ENCODE measurements at places on chromosomes 11 and 22.

DNA sequence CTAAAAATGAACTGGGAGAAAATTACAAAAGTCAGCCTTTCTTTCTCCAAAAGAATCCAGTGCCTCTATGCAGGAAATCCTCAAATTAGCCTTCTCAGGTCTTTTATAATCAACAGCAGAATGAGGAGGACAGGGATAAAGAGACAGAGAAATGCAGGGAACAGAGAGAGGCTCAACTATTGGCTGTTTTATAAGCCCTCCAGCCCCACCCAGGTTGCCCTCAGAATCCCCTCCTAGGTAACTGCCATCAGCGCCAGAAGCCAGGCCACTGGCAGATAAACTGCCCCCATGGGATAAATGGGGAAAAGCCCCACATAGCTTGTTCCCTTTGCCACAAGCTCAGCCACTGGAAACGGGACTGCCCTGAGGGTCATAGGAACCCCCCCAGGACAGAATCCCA, 10.9 kb upstream of the HMOX1 start:
- no peak for DNase-seq
- no peaks in the 10 kb centered on the region for H3K36me3 ChIP-seq
- no peak overlapping the region for H3K4me3 ChIP-seq
- no peaks in the 10 kb centered on the region for H3K27me3 ChIP-seq
- peaks cover 4% of the 10 kb centered on the region for H3K4me1 ChIP-seq
- H3K27ac ChIP-seq = no peak overlapping the region

- DNase-seq = no peak
- H3K4me1 ChIP-seq = no peaks in the 10 kb centered on the region
- no peak overlapping the region for H3K27ac ChIP-seq
- H3K4me3 ChIP-seq = no peak overlapping the region
- H3K36me3 ChIP-seq = no peaks in the 10 kb centered on the region
Measured at GRCh38 chr11:1450949-1451710, 35.4 kb downstream of the MOB2 start.

DNA sequence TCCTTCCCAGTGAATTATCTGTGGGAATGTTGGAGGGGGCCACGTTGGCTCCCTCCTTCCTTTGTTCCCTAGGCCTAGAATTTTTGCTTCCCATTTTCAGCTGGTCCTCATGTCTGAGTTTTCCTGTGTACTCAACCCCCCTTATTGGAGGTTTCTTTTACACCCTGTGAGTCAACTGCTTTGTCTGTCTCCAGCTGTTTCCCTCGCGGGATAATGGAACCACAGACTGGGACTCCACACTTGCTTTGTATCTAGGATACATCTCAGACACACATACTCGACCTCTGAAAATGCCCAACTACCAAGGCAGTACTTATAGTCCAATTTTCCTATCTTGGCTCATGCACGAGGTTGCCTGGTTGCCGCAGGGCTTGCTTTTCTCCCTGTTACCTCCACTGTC, 352.7 kb upstream of the MPPED2 start:
- DNase-seq = no peak
- no peak overlapping the region for H3K4me3 ChIP-seq
- H3K36me3 ChIP-seq = no peaks in the 10 kb centered on the region
- H3K27me3 ChIP-seq = no peaks in the 10 kb centered on the region

DNA sequence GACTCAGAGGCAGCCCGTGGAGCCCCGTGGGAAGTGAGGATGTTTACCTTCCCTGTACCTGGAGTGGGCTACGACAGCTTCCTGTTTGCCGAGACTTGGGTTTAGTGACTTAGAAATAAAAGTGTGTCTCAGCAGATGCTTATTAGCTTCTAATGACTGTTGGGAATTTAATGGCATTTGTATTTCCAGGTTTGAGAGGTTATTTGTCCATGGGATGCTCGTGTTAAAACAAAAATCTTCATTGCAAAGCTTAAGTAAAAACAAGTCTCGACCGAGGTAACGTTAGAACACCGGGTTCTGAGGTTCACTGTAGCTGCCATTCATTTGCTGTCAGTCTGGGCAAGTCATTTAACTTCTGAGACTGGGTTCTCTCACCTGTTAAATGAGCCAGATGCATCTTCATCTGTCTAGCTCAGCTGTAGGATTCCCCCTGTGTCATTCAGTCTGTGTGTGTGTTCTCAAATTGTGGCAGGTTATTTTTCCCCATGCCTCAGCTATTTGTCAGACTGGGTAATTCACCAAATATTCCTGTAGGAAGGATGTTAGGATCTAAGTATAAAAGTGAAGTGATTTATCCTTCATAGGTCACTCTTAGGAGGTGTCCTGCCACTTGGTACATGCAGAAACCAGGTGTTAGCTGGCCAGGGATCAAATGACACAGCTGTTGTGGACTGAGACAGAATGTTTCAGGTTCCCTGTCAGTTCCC, 791 bp downstream of the EI24 start:
- H3K4me1 ChIP-seq = peaks cover 10% of the 10 kb centered on the region
- H3K4me3 ChIP-seq = peak overlapping the region; percentile 7
- peaks cover 5% of the 10 kb centered on the region for H3K36me3 ChIP-seq
- H3K27ac ChIP-seq = peak overlapping the region; percentile 2
- H3K27me3 ChIP-seq = no peaks in the 10 kb centered on the region

GRCh38 chr22:46425016-46425415, 89.5 kb downstream of the TRMU start:
- no peak for DNase-seq
- H3K27me3 ChIP-seq = no peaks in the 10 kb centered on the region
- no peaks in the 10 kb centered on the region for H3K4me1 ChIP-seq
- H3K27ac ChIP-seq = no peak overlapping the region

DNA sequence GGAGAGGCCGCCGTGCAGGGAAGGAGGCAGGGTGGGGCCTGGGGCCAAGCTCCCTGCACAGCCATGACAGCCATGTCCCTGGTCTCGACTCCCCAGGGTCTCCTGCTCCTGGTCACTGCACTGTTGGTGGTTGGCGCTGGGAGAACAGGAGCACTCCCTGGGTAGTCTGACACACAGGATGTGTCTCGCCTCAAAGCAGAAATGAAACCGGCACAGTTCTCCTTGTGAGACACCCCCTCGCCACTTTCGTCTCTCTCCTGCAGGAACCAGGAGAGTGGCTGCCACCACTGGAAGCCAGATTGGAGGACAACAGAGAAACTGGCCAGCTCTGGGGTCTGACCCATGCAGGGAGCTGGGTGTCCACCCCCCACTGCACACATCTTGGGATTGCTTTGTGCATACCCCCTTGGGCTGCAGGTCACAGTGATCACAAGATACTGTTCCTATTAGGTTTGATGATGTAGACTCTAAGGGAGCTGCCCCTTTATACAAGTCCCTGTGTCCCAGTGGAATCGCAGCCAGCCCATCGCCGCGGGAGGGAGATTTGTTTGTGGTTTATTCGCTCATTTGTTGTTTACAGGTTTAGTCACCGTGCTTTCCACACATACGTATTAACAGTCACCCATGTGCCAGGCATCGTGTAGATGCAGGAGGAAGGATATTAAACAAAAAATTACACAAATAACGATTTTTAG, 27.0 kb upstream of the YWHAH start:
- H3K27ac ChIP-seq = no peak overlapping the region
- H3K27me3 ChIP-seq = no peaks in the 10 kb centered on the region
- H3K36me3 ChIP-seq = no peaks in the 10 kb centered on the region
- H3K4me3 ChIP-seq = no peak overlapping the region

GRCh38 chr22:39493759-39494158, 8.3 kb upstream of the MIEF1 start:
- no peak overlapping the region for H3K4me3 ChIP-seq
- H3K27ac ChIP-seq = no peak overlapping the region
- H3K4me1 ChIP-seq = no peaks in the 10 kb centered on the region
- H3K36me3 ChIP-seq = no peaks in the 10 kb centered on the region
- H3K27me3 ChIP-seq = no peaks in the 10 kb centered on the region

DNA sequence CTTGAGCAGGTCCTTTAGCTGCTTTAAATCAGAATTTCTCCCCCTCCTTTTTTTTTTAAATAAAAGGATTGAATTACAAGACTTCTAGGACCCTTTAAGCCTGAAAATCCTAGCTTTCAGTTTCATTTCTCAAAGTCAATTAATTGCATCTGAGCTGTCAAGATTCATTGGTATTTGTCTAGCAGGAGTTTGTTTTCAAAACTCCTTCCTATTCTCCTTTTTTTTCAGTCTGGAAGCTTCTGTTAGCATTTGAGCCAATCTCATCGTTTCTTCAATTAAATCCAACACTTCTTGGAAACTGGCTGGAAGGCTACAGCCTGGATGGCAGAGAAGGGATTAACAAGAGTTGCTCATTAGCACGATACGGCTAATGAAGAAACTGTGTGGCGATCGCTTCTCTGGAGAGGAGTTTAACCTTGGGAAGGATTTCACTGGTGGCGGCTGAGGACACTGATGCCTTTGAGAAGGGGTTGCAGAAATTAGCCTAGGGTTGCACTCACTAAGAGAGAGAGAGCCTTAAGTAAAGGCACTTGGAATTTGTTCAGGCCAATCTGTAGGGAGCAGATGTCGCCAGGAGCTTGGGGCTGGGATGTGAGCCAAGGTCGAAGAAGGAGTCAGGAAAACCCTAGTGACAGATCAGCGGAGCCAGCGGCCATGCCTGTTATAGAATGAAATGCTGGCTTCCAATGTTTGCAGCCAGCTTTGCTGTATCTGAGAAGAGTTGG, 43.8 kb upstream of the API5 start:
- H3K4me1 ChIP-seq = no peaks in the 10 kb centered on the region
- H3K36me3 ChIP-seq = no peaks in the 10 kb centered on the region
- no peak overlapping the region for H3K27ac ChIP-seq
- no peaks in the 10 kb centered on the region for H3K27me3 ChIP-seq

- no peak overlapping the region for H3K27ac ChIP-seq
- H3K36me3 ChIP-seq = no peaks in the 10 kb centered on the region
- no peak for DNase-seq
- peaks cover 31% of the 10 kb centered on the region for H3K27me3 ChIP-seq
- H3K4me1 ChIP-seq = peaks cover 5% of the 10 kb centered on the region
- H3K4me3 ChIP-seq = no peak overlapping the region
Measured at GRCh38 chr11:128891913-128892398, 800 bp downstream of the KCNJ5 start.

GRCh38 chr22:19576460-19577421, 52.5 kb upstream of the CLDN5 start:
- H3K4me3 ChIP-seq = no peak overlapping the region
- H3K36me3 ChIP-seq = no peaks in the 10 kb centered on the region
- H3K27me3 ChIP-seq = no peaks in the 10 kb centered on the region

DNA sequence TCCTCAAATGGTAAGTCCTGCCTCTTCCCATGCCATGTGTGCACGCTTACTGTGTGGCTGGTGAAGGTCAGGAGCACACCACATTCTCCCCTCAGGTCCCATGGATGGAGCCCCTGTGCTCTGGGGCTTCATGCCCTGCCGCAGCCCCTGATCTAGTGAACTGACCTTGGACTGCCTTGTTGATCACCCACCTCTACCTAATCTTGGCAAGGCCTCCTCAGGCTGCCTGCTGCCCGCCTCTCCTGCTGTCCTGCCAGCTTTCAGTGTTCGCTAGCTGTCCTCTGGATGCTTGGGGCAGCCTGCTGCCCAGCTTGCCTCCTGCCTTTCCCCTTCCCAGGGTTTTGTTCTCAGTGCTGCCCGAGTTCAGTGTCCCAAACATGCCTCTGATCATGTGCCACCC, 38.1 kb downstream of the CABIN1 start:
- peaks cover 21% of the 10 kb centered on the region for H3K36me3 ChIP-seq
- H3K27ac ChIP-seq = no peak overlapping the region
- no peak overlapping the region for H3K4me3 ChIP-seq

DNA sequence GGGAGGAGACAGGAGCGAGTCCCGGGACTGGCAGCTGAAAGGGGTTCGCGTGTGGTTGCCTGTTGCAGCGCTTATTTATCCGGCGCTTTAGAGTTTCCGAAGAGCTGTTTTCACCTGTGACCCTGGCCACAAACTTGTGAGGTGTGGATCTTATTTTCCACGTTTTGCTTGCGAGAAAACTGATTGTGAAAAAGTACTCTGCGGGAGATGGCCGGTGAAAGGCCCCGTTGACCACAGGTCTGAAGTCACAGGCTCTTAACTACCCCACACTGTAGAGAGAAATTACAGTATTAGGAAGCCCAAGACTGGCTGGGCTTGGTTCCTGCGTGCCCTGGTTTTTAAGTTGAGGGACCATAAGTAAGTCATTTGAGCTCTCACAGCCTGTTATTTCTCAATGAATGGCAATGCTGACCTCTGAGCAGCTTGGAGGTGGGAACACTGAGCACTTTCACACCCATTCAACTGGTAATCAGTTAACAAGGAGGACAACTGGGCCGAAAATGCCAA, 379 bp upstream of the RAB38 start:
- no peak overlapping the region for H3K27ac ChIP-seq
- peak; percentile 17 for DNase-seq
- peaks cover 4% of the 10 kb centered on the region for H3K27me3 ChIP-seq

GRCh38 chr11:119361056-119361787, 14.7 kb upstream of the MFRP start:
- no peak overlapping the region for H3K27ac ChIP-seq
- H3K4me3 ChIP-seq = no peak overlapping the region
- H3K4me1 ChIP-seq = no peaks in the 10 kb centered on the region
- no peak for DNase-seq

DNA sequence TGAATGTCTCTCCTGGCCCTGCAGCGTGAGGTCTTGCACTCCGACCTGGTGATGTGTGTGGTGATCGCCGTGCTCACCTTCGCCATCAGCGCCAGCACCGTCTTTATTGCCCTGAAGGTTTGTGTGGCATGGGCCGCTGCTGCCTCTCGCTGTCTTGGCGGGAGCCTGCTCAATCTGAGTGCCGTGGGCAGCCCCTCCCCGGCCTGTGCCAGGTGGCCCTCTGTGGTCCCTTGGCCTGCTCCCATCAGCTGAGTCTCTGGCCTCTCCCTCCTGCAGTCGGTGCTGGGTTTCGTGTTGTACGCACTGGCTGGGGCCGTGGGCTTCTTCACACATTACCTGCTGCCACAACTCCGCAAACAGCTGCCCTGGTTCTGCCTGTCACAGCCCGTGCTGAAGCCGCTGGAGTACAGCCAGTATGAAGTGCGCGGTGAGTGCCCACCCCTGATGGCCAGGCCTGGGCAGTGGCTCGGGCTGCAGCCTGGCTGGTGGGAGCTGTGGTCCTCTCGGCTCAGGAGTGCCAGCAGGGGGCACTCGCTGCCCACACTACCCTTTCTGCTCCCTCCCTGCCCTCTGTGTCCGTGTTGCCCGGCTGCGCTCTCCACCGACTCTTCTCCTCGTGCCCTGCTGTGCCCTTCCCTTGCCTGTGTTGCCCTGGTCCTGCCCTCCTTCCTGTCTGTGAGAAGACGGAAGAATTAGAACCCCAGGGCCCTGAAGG, 10.2 kb downstream of the PCNX3 start:
- H3K27ac ChIP-seq = no peak overlapping the region
- H3K27me3 ChIP-seq = no peaks in the 10 kb centered on the region
- no peak overlapping the region for H3K4me3 ChIP-seq
- H3K36me3 ChIP-seq = peaks cover 70% of the 10 kb centered on the region

- H3K36me3 ChIP-seq = no peaks in the 10 kb centered on the region
- H3K4me3 ChIP-seq = no peak overlapping the region
- H3K27me3 ChIP-seq = no peaks in the 10 kb centered on the region
- H3K27ac ChIP-seq = no peak overlapping the region
- DNase-seq = no peak
Measured at GRCh38 chr22:31005535-31005934, 36.5 kb downstream of the TUG1 start.

All from endothelial cell of umbilical vein (primary cell).